Left ventricle myocardium inferior (tissue), 1 donor: ENCODE measurements at places on chromosomes 3 and 15. TPM values are rescaled to one million over a fixed set of nuclear protein-coding genes. Genes with fewer than 3 reads are reported as not detected.

The KNG1 gene
- total RNA-seq: 0.14 TPM

The GPR149 gene
- total RNA-seq: not detected

The SLC27A2 gene
- total RNA-seq: not detected

The MCTP2 gene
- total RNA-seq: 1.0 TPM

DNA sequence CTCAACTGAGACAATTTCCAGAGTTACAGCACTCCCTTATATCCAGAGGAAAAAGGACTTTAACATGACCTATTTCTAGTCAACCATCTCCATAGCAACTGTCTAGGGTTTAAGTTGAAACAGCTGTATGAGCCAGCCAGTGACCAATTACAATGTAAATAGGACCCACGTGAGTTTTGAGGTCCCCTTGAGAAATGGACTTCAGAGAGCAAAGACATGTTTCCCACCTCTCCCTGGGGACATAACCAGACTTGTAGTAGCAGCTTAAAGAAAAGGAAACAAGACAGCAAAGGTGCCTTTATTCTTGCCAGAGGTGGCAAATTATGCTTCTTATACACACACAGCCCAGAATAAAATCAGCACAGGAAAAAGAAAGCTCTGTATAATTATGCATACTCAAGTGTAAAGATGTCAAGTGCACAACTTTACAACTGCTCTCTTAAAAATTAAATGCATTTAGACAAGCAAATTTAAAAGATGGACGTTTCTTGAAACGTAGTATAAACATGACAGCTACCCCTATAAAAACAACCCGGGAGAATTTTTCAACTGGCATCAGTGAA, 40.2 kb downstream of the SUMF1 start:
- DNase-seq: no peak

DNA sequence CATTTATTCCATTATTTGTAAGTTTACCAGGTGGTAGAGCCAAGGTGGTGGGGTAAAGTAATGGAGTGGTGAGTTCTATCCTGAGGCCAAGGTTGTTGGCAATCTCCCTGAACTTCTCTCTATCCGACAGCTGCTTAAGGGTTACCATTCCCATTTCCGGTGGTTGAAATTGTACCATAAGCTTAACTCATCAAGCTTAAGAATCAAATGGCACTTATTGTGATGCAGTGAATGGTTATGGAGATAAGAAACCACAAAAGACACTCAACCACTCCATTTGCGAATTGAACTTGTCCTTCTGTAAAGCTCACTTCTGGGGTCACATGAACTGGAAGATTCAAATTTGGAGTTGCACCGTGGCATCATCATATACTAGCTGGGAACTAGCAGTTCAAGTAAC, 287.4 kb upstream of the SLCO3A1 start:
- no peak for DNase-seq

- no peak for DNase-seq
Measured at GRCh38 chr3:31552103-31552502, 19.4 kb downstream of the STT3B start.

DNA sequence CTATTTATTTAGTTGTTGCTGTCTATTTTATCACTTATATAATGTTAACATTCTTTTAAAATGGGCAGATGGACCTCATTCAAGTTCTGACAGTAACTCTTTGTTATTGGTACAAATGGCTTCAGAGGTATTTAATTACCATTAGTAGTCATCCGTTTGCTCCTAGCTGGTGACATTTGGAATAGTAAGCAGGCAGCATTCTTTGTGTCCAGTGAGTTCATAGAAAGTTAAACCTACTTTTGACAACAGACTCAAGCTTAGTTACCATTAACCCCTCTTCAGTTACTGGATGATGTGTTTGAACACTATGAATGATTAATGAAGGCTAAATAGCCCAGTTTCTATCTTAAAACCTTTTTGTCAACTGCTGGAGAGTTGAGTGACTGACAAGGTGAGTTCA, 500.7 kb upstream of the ATP11B start:
- DNase-seq: no peak

DNA sequence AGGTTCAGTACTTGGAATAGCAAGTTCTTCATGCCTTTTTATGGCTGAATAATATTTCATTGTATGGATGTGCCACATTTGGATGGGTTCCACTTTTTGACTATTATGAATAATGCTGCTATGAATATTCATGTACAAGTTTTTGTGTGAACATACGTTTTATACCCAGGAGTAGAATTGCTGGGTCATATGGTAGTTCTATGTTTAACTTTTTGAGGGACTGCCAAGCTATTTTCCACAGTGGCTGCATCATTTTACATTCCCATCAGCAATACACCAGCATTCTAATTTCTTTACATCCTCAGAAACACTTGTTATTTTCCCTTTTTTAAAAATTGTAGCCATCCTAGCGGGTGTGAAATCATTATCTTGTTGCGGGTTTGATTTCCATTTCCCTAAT, 76.0 kb upstream of the PRR20G start:
- no peak for DNase-seq

DNA sequence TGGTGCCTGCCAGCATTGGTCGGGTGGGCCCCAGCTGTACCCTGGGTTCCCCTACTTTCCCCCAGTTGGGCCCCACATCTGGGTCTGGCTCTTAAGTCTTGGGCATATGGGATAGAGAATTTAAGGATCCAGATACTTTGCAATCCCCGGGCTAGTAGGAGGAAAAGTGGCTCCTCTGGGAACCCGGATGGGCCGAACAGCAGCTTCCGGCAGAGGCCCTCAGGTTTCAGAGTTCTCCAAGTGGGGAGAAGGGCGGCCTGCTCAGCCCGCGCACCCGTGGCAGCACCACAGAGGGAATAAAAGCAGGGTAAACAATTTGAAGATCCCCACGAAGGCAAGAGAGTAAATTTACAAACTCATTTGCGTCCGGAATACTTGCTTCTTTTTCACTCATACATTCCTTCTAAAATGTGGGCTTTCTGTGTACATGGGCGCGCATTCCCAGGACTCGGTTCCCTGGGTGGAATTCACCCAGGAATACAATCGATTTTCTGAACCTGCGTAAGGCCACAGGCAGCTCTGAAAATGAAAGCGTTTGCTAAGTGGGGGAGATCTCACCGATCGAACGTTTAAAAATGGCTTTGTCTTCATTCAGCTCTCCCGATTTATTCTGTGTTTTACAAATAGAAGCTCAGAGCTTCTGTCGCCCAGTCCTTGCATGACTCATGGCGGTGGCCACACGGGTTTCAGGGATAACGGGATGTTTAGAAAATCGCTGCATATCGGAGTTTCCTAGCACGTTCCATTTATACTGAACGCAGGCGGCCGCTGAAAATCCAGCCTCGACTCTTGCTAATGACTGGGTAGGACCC, 74.0 kb upstream of the POLG start:
- DNase-seq: no peak

DNA sequence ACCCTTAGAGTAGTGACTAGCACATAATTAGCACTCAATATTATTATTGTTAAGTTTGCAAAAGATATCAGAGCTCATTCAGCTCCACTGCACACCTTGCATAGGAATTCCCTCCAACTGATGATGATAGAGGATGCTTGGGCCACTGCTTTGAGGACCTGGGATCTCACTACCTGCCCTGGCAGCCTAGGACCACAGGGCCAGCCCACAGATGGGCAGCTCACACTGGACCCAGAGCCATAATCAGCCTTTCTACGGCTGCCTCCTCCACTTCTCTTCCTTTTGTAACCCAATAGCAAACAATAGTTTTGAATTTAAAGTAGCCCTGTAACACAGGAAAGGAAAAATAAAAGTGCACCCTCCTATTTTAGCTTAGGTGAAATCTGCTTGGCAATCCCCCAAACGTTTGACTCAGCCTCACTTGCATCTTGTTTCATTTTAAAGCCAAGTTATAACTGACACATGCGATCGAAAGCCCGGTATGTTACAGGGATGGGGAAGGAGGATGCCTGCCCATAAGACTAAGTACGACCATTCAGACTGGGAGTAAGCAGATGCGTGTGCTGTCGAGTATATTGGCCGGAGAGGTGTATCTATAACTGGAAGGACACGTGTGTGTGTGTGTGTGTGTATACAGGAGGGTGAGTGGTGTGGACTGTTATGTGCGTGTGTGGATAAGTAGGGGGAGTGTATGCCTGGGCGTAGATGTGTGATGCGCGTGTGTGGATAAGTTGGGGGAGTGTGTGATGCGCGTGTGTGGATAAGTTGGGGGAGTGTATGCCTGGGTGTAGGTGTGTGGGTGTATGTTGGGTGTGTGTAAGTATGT, 65.9 kb downstream of the CPN2 start:
- DNase-seq: no peak

- DNase-seq: no peak
Measured at GRCh38 chr3:177498037-177498857, 301.0 kb upstream of the TBL1XR1 start.

DNA sequence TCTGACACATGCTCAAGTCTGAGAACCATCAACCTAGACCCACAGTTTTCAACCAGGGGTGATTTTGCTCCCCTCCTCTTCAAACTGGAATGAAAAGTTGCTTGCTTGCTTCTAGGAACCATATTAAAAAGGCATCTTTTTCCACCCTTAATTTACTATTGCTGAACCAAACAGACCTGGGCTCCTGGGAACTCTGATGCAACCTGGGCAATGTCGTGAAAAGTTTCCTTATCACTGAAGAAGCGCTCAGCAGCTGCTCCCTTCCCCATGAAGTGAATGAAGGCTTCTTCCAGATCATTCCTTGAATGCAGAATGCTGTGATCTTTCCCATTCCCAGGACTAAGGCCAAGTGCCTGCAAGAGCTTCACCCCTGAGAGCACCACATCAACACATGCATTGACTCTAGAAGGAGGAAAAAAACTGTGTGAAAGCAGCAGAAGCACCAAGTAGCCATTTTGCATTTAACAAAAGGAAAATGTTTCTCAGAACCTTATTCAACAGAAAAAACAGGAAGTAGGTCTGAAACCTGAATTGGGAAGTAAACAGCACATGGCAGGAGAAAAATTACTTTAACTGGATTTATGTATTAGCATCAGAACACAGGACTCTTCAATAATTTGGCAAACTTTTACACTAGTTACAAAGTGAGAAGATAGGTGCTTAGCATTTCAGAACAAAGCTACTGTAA, 8.7 kb downstream of the ADPGK start:
- no peak for DNase-seq
